ENCODE measurements at places on chromosomes 4 and X.

- H3K27ac ChIP-seq = no peak overlapping the region
- no peak overlapping the region for H3K4me3 ChIP-seq
- H3K36me3 ChIP-seq = no peaks in the 10 kb centered on the region
- no peaks in the 10 kb centered on the region for H3K27me3 ChIP-seq
- DNase-seq = peak; percentile 30
Measured at GRCh38 chr4:95508421-95508820, 40.4 kb downstream of the UNC5C start.

- no peak overlapping the region for H3K4me3 ChIP-seq
- DNase-seq = no peak
- H3K27ac ChIP-seq = no peak overlapping the region
- H3K27me3 ChIP-seq = peaks cover 83% of the 10 kb centered on the region
- no peaks in the 10 kb centered on the region for H3K4me1 ChIP-seq
Measured at GRCh38 chrX:50072110-50072509, 128.7 kb downstream of the AKAP4 start.

DNA sequence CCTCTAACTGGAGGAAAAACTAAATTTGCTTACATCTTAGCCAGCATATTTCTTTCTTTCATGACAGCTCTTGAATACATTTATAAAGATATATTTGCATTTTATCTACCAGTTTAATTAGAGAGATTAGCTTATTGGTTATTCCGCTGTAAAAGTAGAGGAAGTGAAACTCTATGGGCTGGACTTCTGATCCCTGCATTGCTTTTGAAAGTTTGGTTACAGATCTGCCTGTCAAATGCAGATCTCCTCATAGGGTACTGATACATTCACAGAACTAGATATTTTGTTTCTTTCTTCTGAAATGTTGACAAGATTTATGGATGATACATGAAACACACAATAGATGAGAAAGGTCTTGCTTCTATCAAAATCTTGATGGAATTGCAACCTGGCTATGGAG, 581.4 kb upstream of the AADAT start:
- H3K27me3 ChIP-seq = no peaks in the 10 kb centered on the region
- peaks cover 11% of the 10 kb centered on the region for H3K4me1 ChIP-seq
- DNase-seq = no peak

- H3K27me3 ChIP-seq = no peaks in the 10 kb centered on the region
- no peak overlapping the region for H3K27ac ChIP-seq
- no peaks in the 10 kb centered on the region for H3K36me3 ChIP-seq
- H3K4me3 ChIP-seq = no peak overlapping the region
Measured at GRCh38 chr4:140019619-140020347, 134.2 kb downstream of the MAML3 start.

- H3K27ac ChIP-seq = peak overlapping the region; percentile 91
- H3K36me3 ChIP-seq = peaks cover 15% of the 10 kb centered on the region
- H3K4me1 ChIP-seq = peaks cover 14% of the 10 kb centered on the region
Measured at GRCh38 chr4:121822796-121823504, 733 bp downstream of the CCNA2 start.

DNA sequence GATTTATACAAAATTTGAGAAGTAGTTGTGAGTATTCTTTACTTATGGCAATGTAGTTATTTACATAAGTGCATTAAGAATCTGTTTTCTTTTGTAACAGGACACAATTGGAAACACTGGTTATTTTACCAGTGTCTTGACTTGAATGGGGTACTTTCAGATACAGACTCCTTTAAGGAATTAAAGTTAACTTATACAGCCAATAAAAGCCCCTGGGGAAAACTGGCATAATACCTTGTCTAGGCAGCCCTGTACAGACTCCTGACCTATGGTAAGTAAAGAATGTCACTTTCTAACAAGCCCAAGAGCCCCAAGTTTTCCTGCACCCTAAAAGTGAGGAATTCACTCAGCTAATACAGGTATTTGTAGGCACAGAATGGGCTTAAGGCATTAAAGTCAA, 241.8 kb downstream of the CPXCR1 start:
- no peaks in the 10 kb centered on the region for H3K4me1 ChIP-seq
- no peaks in the 10 kb centered on the region for H3K36me3 ChIP-seq
- H3K27ac ChIP-seq = no peak overlapping the region
- DNase-seq = no peak
- H3K27me3 ChIP-seq = peaks cover 30% of the 10 kb centered on the region
- H3K4me3 ChIP-seq = no peak overlapping the region

All from MCF 10A (cell line).